SK-MEL-5 (cell line): ENCODE measurements at places on chromosomes 3 and 15. TPM values are rescaled to one million over a fixed set of nuclear protein-coding genes. Genes with fewer than 3 reads are reported as not detected.

DNA sequence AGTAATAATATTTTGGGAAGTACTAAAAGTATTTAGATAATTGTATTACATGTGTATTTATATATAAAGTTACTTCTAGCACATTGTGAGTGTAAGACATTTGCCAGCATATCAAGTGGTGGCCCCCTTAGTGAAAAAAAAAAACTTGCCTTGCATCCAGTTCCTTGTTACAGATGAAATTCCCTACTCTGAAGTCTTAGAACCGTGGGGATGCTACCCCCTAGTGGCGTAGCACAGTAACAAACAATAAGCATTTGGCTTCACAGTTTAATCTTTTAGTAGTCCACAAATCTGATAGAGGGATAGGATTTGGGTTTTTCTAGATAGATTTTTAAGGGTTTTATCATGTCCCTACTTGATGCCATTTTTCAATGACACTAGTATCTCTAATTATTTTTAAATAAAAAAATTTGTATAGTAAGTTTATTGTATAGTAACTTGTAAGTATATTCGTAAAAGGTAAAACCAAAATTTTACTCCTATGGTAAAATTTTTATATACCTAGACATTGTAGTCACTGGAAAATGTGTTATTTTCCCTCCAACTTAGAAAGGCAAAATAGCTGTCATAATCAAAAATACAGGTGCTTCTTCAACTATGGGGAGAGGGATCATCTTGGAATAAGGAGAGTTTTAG lies 14.3 kb downstream of the SMC4 start:
- peak; percentile 85 for DNase-seq

Gene GANC
- 19.3 and 19.5 TPM in 2 replicates for total RNA-seq

- DNase-seq, result no peak
These were observed 61.8 kb upstream of the P3H2 start for GRCh38 chr3:190182418-190183043.

DNA sequence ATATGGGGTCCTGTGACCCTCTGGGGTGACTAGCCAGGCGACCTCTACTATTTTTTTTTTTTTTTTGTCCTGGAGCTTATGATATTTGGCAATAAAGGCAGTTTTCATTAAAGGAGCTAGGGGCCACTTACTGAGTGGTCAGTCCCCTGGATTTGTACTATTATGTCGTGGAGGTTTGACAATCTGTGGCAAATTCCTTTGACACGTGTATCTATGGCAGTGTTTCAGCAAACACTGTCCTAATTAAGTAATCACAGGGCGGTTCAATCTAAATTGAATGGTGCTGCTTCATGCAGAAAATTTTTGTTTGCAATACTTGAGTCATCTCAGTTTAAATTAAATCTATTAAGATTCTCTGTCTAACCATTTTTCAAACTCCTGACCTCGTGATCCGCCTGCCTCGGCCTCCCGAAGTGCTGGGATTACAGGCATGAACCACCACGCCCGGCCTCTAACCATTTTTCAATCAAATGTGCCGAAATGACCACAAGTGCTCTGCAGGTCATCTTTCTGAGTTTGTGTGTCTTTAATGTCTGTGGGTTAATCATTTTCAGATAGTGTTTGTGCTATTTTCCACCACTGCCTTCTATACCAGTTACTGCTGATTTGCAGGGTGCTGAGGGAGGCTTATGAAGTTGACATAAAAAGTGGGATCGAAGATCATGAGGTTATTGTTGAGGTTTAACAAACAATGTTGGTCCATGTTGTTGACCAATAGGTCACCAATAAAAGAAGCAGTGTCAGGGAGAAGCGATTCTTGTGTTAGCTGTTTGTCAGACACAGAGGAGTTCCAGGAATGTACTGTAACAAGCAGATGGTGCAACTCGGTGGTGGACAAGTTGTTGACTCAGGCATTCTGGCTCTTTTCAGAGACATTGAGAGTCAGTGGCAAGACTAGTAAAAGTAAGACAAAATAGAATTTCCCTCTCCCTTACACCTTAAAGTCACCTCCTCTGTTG lies 18.6 kb upstream of the SLC2A2 start:
- DNase-seq, result no peak

Gene GRK7
- total RNA-seq, result not detected in 2 replicates

GRCh38 chr3:184011230-184011876 lies 6.3 kb downstream of the ABCC5 start:
- no peak for DNase-seq
